Stimulated activated CD8-positive, alpha-beta memory T cell treated with anti-CD3 and anti-CD28 coated beads, Interleukin-7, amount 100 ng/mL, for 1 hour (primary cell): ENCODE measurements at places on chromosomes 7 and 10.

- DNase-seq, result no peak
These were observed 35.8 kb downstream of the NEUROG3 start for GRCh38 chr10:69537449-69537848.

DNA sequence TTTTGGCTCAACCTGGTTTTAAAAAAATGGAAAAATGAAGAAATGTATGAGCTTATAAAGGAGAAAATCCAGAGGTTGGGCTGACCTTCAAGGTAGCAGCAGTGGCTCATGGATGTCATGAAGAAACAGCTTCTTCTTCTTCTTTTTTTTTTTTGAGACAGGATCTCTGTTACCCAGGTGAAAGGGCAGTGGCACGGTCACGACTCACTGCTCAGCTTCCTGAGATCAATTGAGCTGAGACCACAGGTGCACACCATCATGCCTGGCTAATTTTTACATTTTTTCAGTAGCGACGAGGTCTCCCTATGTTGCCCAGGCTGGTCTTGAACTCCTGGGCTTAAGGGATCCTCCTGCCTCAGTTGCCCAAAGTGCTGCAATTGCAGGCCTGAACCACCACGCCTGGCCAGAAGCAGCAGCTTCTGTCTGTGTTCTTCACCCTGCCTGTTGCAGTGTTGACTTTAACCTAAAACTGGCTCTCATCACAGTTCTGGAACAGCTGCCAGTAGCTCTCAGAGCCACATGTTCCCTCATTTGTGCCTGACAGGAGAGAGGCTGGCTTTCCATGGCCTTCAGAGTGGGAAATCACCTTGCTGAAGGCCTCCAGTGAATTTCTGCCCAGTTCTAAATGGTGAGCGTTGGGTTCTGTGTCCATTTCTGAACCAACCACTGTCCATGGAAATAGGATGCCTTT lies 117.7 kb downstream of the PFKFB3 start:
- no peak for DNase-seq

GRCh38 chr10:126437635-126438406 lies 49.5 kb upstream of the ADAM12 start:
- no peak for DNase-seq

DNA sequence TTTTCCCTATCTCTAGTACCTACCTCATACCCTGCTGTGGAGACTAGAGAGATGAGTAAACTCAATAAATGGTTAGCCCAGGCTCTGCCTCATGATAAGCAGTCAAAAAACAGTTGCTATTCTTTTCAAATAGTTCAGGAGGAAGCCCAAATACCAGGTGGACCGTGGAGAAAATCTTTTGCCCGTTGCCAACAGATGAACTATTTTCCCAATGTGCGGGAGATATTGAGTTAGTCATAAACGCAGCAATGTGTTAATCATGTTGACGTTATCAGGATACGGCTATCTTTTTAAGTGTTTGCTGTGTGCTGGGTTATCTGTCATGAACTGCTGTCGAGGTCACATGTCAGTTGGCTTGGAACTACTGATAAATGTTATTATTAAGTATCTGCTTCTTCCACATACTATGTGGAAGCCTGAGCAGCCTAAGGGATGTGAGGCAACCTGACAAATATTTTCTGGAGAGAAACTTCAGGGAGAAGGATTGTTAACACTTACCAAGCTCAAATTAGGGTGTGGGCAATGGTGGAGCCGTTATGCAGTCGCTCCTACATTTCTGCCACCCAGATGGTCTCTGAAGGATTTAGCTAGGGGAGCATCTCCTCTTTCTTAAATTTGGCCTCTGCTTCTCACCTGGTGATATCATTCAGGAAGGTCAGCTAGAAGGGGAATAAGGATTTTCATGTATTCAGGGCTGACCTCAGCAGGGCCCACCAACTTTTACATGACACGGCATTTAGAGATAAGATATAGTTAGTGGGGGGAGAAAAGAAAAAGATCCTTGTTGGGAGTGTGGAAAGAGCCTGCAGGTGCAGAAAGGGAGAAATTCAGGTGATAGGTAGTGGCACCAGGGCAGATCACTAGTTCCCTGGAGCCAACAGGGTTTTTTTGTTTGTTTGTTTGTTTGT lies 33.5 kb upstream of the SLC26A3 start:
- DNase-seq, result no peak

DNA sequence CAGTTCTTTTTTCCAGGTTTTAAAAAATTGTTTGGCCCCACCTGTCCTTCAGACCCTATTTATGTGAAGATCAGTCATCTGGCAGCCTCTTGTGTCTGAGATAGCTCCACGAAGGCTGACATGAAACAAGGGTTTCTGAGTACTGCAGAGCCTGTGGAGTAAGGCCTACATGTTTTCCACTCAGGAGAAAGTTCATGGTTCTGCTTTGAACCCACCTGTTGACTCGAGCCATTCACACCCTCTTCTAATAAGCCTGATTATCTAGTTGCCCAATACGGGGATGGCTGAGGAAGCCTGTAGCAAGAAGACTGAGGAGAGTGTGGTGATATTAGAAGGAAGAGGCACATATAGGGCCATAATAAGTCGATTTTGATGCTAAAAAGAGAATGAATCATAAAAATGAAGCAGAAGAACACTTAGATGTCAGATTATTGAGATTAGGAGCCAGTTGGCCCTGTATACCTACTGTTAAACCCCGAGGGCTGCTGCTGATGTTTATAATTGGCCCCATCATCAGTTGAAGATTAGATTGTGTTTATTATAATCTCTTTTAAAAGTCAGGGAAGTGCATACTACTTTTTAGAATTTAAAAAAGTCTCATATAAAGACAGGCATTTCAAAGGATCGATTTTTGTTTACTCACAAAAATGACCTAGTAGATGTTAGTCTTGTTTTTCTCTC lies 109.4 kb downstream of the CDK14 start:
- no peak for DNase-seq

GRCh38 chr7:158366346-158366745 lies 221.3 kb downstream of the PTPRN2 start:
- no peak for DNase-seq

- no peak for DNase-seq
These were observed 7.5 kb upstream of the LRRN3 start for GRCh38 chr7:111083413-111083812.

- no peak for DNase-seq
These were observed 29.4 kb upstream of the SLF2 start for GRCh38 chr10:100883312-100883821.

GRCh38 chr10:132175907-132176581 lies 10.7 kb upstream of the DPYSL4 start:
- DNase-seq, result no peak

GRCh38 chr7:131508754-131509486 lies 47.5 kb downstream of the PODXL start:
- no peak for DNase-seq

DNA sequence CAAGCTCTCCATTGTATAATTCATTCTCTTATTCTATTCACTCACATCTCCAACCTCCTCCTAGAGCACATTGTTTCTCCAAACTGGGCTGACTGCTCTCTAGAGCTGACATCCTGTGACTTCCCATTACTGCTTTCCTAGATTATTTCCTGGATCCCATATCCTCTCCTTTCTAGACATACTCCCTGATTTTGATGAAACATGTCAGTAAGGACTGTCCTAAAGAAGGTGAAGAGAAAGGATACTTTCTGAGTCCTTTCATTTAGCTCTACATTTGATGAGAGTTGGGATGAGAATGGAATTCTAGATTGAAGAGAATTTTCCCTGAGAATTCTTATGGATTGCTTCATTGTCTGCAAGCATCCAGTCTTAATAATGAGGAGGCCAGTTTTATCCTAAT lies 78.8 kb downstream of the CNNM2 start:
- no peak for DNase-seq

DNA sequence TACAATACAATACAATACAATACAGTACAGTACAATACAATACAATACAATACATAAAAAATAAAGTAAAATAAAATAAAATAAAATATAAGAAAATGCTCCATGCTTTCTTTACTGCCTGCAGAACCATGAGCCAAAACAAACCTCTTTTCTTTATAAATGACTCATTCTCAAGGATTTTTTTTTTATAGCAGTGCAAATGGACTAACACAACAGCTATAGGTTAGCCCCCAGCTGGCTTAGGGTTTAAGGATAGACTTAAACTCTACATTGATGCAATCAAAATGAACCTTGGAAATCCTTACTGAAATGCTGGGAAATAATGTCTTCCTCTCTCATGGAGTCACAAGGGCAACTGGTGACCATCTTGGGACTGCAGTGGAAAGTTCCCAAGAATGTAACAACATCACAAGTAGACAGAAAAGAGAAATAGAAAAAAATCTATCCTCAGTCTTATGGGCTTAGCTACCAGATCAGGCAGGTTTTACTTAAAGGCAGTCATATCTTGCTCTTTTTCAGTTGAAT lies 348.9 kb downstream of the ARL4A start:
- no peak for DNase-seq

DNA sequence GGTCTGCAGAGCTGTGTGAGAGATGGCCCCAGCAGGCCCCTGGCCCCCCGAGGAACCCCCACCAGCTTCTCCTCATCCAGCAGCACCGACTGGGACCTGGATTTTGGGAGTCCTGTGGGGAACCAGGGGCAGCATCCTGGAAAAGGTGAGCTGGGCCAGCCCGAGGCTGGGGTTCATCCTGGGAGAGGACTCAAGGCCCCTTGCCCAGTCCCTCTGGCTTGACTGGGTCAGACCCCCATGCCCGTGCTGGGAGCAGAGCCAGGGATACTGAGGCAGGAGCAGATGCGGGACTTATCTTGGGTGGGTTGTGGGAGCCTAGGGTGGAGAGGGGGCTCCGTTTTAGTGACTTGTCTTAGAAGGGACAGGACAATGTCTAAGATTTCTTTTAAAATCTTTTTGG lies 47.5 kb downstream of the ZNF467 start:
- no peak for DNase-seq
